ENCODE measurements at places on chromosomes 6 and 20. TPM values are rescaled to one million over a fixed set of nuclear protein-coding genes. Genes with fewer than 3 reads are reported as not detected.

MYLK2 gene
- 60.0 TPM for polyA plus RNA-seq

DNA sequence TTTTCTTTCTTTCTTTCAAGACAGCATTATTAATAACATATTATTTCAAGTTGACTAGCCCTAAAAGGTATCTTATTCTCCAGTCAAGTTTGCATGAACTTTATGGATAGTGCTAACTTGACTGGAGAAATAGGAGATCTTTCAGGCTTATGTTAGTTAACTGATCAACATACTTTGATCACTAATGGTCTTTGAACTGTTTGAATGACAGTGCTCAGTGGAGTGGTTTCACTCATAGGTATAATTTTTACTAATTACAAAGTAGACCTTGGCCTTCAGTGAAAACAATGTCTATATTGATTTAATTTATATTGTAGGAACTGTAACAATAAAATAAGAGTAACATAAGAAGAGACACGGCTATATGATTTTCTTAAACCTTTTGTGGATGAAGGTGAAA, 8.0 kb upstream of the LRRC1 start:
- no peak for DNase-seq

- no peak for DNase-seq
Observed at GRCh38 chr20:62796699-62797491, 622 bp downstream of the MRGBP start.

- DNase-seq: no peak
Observed at GRCh38 chr6:68247782-68248181, 387.3 kb upstream of the ADGRB3 start.

- no peak for DNase-seq
Observed at GRCh38 chr20:48862279-48862678, 34.5 kb upstream of the PREX1 start.

GRCh38 chr6:1486387-1486786, 97.0 kb downstream of the FOXF2 start:
- no peak for DNase-seq

GRCh38 chr20:43717616-43717995, 9.2 kb downstream of the GTSF1L start:
- no peak for DNase-seq

NDUFAF5 gene
- polyA plus RNA-seq: 20.9 TPM

DNA sequence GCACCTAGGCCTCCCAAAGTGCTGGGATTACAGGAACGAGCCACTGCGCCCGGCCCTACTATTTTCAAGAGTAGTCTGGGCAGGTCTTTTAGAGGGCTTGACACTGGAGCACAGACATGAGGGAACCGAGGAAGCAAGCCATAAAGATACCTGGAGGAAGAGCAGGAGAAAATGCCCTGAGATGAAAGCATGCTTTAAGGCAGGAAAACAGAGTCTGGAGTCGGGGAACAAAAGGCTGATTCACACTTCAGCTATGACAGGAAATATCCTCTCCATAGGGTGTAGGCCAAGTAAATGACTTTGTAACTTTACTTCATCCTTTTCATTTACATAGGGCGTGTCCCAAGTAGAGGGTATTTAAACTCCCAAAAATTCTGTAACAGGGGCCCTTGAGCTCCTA, 4.3 kb upstream of the SERINC3 start:
- no peak for DNase-seq

GPR6 gene
- not detected for polyA plus RNA-seq

MAFB gene
- polyA plus RNA-seq: 8.9 TPM

DNA sequence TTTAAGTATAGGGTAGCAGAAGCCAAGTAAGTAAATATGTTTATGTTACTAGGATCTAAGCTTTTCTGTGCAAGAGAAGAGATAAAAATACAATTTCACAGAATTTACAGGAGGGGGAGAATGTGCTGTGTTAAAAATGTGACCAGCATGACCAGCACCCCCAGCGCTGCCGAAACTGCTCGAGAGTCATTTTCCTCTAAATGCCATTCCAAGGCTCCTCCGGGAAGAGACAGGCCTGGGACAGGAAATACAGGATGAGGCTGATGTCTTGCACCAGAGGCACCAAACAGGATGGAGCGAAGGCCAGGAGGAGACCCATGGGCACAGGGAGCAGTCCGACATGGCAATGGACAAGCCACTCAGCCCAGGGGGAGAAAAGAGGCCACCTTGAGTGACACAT, 21.1 kb downstream of the TAF4 start:
- no peak for DNase-seq

DNA sequence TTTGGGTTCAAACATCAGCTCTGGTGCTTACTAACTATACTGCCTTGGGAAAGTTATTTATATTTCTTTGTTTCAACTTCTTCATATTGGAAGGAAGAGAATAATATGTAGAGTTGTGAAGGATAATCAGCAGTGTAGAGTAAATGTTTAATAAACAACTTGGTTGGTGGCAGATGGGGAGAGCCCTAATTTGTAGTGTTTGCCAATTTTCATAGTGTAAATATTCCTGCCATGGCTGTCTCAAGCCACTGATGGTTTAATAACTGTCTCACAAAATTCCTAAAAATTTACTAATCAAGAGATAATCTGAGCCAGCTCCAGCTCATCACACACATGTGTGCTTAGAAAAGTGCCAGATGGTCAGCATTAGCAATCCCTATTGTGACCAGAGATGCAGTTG, at the start of gene OR2H2:
OR2H2 (plus strand) TSS at position 301 of the 400 bp plus-strand sequence. CDS start 2,824 bp downstream, outside the sequence.
- DNase-seq: no peak

DNA sequence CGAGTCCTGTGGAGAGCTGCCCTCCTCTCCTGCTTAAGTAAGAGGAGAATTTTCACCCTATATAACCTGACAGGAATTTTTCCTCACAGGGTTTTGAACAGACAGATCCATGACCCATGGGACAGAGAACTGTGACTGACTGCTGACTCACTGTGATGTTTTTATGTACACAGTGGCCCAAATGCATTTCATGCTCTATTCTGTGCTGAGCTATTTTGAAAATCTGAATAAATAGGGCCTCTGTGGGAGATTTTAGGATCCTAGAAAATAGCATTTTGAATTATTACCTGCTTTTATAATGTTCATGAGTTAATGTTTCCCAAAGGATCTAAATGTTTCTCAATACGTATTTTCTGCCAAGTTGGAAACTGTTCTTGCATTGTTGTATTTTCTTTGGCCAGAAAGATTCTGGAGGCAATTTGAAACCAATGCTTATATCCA, 577.4 kb downstream of the HTR1B start:
- peak; percentile 62 for DNase-seq

TCEA2 gene
- 43.5 TPM for polyA plus RNA-seq

DNA sequence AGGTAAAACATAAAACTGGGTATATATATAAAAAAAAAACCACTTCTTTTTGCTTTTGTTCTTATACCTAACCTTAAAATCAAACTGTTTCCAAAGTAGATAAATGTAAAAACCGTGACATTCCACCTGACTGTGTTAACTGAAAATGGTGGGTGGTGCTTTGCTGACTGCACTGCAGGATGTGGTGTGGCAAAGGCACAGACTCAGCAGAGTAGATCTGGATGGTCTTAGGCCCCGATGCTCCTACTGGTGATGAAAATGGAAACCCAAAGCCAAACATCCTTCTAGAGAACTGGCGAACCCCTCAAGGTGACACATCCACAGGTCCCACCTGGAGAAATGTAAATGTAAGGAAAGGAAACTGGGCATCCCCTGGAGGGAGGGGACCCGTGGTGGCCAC, 8.9 kb downstream of the TGIF2 start:
- no peak for DNase-seq

- DNase-seq: no peak
Observed at GRCh38 chr6:126944512-126944911, 174.0 kb upstream of the RSPO3 start.

GRCh38 chr6:56259234-56260077, 12.1 kb upstream of the COL21A1 start:
- no peak for DNase-seq

GRCh38 chr6:134316733-134317431, 1.0 kb downstream of the SGK1 start:
- no peak for DNase-seq

GRCh38 chr6:152981219-152981618, 1.6 kb downstream of the FBXO5 start:
- no peak for DNase-seq

TMEM217 gene
- polyA plus RNA-seq: 0.71 TPM

AGER gene
- polyA plus RNA-seq: 8.0 TPM

DNA sequence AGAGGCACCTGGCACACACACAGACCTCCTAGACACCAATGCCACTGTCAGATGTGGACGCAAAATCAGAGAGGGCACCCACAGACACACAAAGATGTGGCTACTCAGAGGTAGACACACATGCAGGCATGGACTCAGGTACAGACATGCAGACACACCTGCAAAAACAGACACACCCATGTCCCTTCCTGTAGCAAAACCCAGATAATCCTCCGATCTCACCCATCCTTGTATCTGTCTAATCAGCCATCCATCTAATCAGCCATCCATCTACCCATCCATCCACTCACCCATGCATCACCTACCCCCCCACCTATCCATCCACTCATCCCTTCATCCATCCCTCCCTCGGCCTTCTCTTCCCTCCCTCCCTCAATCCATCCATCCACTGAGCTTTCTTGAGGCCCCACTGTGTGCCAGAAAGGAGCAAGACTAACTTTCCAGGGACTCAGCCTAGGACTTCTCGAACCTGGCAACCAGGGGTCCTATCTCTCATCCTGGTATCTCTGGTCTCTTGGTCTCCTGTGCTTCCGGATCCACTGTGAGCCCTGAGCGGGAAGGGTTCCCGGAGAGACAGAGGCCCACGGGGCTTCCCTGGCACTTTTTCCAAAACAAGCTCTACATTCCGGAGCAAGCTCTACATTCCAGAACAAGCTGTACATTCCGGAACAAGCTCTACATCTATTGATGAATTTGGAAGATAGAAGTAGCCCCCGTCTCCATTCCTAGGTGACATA, 1.1 kb upstream of the TGM2 start:
- no peak for DNase-seq

- no peak for DNase-seq
Observed at GRCh38 chr6:82348130-82348529, 15.5 kb upstream of the TPBG start.

EEF1A2 gene
- polyA plus RNA-seq: 1,049 TPM

DNA sequence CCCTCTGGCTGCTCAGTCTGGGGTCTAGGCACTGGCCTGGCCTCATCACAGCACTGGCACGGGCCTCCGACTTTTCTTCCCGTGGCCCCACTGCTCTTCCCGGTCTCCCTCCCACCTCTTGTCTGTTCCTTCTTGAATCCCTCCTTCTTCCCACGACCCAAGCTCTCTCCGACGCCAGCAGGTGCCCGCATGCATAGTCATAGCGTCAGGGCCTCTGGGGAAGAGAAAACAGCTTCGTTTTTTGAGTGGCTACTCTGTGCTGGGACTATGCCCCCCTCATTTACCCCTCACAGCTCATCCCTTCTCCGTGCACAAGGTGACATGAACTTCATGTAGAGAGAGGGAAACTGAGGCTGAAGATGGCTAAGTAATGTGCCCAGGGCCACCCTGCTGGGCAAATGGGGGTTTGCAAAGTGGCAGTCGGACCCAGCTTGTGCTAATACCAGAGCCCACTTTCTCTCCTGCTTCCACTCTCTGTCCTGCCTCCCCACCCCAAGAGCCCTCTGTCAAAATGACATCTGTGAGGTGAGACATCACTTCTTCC, 59.2 kb downstream of the SYNJ2 start:
- DNase-seq: no peak

- no peak for DNase-seq
Observed at GRCh38 chr20:13552061-13552460, 86.7 kb downstream of the TASP1 start.

COL19A1 gene
- polyA plus RNA-seq: 3.3 TPM

DNA sequence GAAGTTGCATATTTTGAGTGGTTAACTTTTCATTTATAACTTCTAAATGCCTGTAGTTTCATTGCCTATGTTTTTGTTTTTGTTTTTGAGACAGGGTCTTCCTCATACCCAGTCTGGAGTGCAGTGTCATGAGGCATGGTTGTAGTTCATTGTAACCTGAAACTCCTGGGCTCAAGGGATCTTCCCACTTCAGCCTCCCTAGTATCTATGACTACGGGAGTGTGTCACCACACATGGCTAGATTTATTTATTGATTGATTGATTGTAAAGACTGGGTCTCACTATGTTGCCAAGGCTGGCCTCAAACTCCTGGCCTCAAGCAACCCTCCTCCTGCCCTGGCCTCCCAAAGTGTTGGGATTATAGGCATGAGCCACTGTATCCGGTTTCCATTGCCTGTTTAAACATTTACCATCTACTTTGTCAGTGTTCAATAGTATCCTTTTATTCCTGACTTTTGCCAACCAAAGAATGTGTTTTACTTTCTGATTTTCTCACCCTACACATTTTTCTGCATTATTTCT, 144.6 kb downstream of the CDKAL1 start:
- no peak for DNase-seq

BPIFB1 gene
- not detected for polyA plus RNA-seq

HTR1B gene
- 0.11 TPM for polyA plus RNA-seq

GRCh38 chr20:19253916-19254820, 41.7 kb downstream of the SLC24A3 start:
- DNase-seq: no peak

DNA sequence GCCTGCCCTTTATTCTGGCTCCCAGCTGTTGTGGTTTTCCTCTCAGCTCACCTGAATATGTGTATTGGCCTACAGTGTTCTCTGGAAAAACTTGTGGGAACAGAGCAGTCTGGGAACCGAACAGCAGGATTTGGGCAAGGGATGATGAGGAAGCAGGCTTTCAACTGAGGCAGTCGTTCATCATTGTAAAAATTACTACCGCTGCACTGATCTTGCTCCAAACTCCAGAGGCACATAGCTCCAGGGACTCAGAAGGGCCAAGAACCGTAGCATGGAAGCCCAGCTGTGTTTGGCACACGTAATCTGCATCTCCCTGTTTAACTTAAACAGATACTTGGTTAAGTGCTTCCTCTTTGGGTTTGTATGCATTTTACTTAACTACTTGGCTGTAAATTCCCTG, 48.3 kb upstream of the EEF1A1 start:
- no peak for DNase-seq

SFTA2 gene
- not detected for polyA plus RNA-seq

- DNase-seq: no peak
Observed at GRCh38 chr6:33583591-33584155, 3.6 kb upstream of the BAK1 start.

All from forelimb muscle (tissue), 1 donor.